ENCODE measurements at places on chromosomes 12 and 14. TPM values are rescaled to one million over a fixed set of nuclear protein-coding genes. Genes with fewer than 3 reads are reported as not detected.

COX8C gene
- total RNA-seq, result not detected

P2RX2 gene
- not detected for total RNA-seq

B3GNT4 gene
- 0.19 TPM for total RNA-seq

MYBPC1 gene
- total RNA-seq, result not detected

GLI1 gene
- 0.53 TPM for total RNA-seq

C1RL gene
- 27.4 TPM for total RNA-seq

PNMA1 gene
- total RNA-seq, result 27.1 TPM

PRIMA1 gene
- total RNA-seq, result not detected

TAC3 gene
- not detected for total RNA-seq

SALL2 gene
- total RNA-seq, result 1.3 TPM

ESRRB gene
- not detected for total RNA-seq

OAS1 gene
- total RNA-seq, result 161 TPM

SLC35F4 gene
- total RNA-seq, result not detected

RNF10 gene
- total RNA-seq, result 217 TPM

SERPINA3 gene
- not detected for total RNA-seq

KRT3 gene
- total RNA-seq, result not detected

NFYB gene
- 24.2 TPM for total RNA-seq

EPYC gene
- total RNA-seq, result not detected

PRDM4 gene
- 26.3 TPM for total RNA-seq

BIN2 gene
- 147 TPM for total RNA-seq

CD163 gene
- not detected for total RNA-seq

MYH6 gene
- total RNA-seq, result 1.0 TPM

KRT72 gene
- total RNA-seq, result not detected

HPD gene
- total RNA-seq, result not detected

SSPN gene
- total RNA-seq, result not detected

LBHD2 gene
- not detected for total RNA-seq

GALNT16 gene
- total RNA-seq, result 0.35 TPM

CFAP251 gene
- total RNA-seq, result 0.21 TPM

FGD4 gene
- total RNA-seq, result 0.76 TPM

EIF2S3B gene
- total RNA-seq, result 0.87 TPM

GPRC5D gene
- total RNA-seq, result not detected

CDH24 gene
- 2.5 TPM for total RNA-seq

RASAL1 gene
- total RNA-seq, result not detected

PZP gene
- not detected for total RNA-seq

MYL2 gene
- not detected for total RNA-seq

FBLN5 gene
- 0.23 TPM for total RNA-seq

PTPRR gene
- not detected for total RNA-seq

DMAC2L gene
- 16.1 TPM for total RNA-seq

PAX9 gene
- total RNA-seq, result not detected

RFX4 gene
- total RNA-seq, result not detected

BICDL1 gene
- 59.8 TPM for total RNA-seq

TCL1B gene
- total RNA-seq, result not detected

KRT78 gene
- total RNA-seq, result not detected

LGALS3 gene
- total RNA-seq, result 88.3 TPM

RNASE3 gene
- not detected for total RNA-seq

SLC22A17 gene
- 2.8 TPM for total RNA-seq

C12orf54 gene
- not detected for total RNA-seq

LMO3 gene
- total RNA-seq, result not detected

BDKRB2 gene
- total RNA-seq, result not detected

LRTM2 gene
- total RNA-seq, result not detected

IFI27 gene
- total RNA-seq, result 81.5 TPM

PSMC6 gene
- 92.4 TPM for total RNA-seq

TDG gene
- 29.4 TPM for total RNA-seq

HHIPL1 gene
- total RNA-seq, result 0.09 TPM

SOAT2 gene
- 1.1 TPM for total RNA-seq

MSI1 gene
- 0.07 TPM for total RNA-seq

TAS2R31 gene
- 5.2 TPM for total RNA-seq

PUS1 gene
- total RNA-seq, result 69.3 TPM

Data from activated CD8-positive, alpha-beta memory T cell treated with anti-CD3 and anti-CD28 coated beads, Interleukin-2, amount 10 ng/mL, durations not matched to agents 7 days and 5 days (primary cell).